RPMI7951 (cell line): ENCODE measurements at places on chromosomes 2 and 18. TPM values are rescaled to one million over a fixed set of nuclear protein-coding genes. Genes with fewer than 3 reads are reported as not detected.

DNA sequence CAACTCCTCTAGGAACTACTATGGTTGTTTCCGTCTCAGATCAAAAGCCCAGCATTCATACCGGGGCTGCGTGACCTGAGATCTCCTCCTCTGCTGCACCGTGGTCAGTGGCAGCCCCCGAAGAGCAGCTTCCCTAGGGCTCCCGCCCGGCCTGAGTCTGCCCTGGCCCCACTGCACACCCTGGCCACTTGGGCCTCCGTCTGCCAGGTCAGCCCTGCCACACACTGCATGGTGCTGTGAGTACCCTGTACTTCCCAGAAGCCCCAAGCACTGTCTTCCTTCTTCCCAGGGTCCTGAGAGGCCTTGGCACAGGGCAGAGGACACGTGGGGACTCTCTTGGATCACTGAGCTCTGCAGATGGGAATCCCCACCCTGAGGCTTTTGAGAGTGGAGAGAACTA, 81.5 kb upstream of the GPC1 start:
- no peak for DNase-seq

DNA sequence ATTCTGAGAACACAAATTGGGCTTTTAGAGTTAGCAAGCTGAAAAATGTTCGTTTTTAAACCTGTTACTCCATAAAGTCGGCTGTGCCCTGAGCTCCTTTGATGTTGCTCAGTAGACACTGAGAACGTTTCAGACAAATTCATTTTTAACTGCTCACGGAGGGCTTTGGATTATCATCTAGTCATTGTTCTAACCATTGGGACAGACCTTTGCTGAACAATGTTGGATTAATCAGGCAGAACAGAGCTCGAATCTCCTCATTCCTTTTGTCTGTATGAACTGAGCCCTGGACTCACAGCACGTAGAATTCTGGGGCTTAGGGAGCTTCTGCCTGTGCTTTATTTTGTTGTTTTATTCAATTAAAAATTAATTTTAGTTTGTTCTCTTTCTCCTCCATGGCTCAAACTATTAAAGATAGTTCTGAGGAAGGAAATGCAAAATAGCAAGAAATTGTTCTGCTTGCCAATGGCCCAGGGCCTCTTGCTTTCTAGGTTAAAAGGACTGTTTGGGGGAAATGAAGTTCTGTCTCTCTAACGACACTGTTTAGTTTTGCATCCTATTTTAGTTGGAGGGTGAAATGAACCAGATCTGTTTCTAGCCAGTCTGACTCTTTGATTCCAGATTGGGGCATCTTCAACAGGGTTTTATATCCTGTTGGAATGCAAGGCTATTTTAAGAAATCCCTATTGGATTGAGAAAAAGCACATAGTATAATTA, 114.7 kb upstream of the CXCR4 start:
- no peak for DNase-seq

DNA sequence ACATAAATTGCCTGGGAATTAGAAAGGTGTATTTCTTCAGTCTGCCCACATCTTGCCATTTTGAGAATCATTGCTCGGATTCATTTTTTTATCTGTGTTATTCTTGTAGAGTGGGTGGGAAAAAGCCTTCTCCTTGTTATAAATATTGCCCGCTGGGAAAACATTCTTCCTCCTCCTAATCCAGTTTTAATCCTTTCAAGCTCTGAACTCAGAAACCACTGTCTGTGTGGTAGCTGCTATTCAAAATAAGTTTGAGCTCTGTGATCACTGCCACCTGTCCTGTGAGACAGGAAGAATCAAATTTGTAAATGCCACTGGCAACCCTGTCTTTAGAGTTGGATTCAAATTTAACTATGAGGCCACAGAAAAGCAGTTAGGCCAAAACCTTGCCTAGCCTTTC, 1875.2 kb upstream of the PIK3C3 start:
- DNase-seq, result no peak

GRCh38 chr2:240932001-240932723, 26.0 kb downstream of the CROCC2 start:
- no peak for DNase-seq

DNA sequence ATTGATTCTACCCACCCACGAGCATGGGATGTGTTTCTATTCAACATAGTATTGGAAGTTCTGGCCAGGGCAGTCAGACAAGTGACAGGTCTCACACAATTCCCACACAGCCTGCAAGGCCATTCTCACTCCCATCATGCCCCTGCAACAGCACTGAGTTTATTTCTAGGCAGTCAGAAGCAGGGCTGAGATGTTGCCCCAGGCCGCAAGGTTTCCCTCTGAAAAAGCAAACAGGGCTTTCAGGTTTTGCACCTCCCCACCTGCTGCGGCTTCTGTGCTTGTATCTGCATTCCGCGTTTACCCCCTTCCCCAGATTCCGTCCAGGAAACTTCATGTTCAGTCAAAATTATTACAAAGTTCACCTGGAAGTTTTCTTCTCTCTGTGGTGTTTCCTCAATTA, 9.4 kb upstream of the TACR1 start:
- no peak for DNase-seq

GRCh38 chr2:136175466-136175865, 57.5 kb upstream of the CXCR4 start:
- DNase-seq, result no peak

DNA sequence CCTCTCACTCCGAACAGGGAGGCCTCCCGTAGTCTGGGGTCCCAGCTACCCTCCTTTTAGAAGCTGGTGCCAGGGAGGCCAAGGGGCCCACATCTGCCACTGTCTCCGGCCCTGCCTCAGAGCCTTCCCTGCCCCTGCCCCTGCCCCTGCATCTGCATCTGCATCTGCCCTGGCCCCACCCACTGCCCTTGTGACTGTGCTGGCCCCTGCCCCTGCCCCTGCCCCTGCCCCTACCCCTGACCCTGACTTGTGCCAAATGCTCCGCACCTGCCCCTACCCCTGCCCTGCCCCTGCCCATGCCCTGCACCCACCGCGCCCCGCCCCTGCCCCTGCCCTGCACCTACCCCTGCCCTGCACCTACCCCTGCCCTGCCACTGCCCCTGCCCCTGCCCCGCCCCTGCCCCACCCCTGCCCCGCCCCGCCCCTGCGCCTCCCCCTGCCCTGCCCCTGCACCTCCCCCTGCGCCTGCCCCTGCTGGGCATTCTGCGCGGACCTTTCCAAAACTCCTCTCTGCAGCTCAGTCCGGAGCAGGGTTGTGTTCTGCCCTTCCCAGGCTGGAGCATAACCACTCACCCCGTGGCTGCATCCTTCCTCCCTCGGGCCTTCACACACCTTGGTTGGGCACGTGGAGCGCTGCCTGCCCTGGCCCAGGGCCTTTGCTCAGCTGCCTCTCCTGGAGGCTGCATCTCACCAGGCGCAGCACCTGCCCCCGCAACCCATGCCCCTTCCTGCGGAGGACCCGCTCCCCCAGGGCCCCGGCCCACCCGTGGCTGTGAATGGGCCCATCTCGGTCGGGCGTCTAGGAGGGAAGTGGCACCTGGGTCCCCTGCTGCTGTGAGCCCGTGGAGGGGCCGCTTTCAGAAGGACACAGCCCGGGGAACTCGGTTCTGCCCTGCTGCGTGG, 5.4 kb downstream of the SNTG2 start:
- no peak for DNase-seq

DNA sequence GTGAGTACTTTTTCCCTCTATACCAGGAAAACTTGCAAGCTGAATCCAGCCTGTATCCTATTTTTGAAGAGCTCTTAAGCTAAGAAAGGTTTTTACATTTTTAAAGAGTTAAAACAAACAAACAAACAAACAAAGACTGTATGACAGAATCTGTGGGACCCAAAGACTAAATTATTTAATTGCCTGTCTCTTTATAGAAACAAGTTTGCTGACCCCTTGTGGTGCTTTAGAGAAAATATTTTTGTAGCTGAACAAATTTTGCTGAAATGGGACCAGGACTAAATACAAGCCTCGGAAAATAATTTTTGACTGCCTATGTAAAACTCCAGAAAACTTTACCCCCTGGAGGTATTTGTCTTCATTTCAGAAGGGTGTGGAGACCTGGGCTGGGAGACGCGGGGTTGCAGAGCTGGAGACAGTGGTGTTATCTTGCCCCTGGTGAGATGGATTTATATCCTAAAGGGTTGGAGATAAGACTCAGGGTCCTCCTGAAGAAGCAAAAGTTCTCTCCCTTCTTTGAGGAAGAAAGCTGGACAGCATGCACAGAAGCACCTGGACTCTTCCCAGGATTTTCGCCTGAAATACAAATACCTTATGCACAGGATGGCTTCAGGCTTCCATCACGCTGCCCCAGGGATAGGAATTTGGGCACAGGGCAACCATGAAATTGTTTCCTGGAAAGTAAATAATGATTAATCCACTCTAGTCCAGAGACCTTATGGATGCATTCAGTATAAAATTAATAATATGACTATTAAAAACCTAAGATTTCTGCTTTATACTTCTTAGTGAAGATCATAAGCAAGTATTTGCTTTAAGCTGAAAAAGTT, 54.3 kb downstream of the TMX3 start:
- peak; percentile 41 for DNase-seq

GRCh38 chr2:138637686-138638085, 136.1 kb downstream of the SPOPL start:
- DNase-seq, result no peak

DNA sequence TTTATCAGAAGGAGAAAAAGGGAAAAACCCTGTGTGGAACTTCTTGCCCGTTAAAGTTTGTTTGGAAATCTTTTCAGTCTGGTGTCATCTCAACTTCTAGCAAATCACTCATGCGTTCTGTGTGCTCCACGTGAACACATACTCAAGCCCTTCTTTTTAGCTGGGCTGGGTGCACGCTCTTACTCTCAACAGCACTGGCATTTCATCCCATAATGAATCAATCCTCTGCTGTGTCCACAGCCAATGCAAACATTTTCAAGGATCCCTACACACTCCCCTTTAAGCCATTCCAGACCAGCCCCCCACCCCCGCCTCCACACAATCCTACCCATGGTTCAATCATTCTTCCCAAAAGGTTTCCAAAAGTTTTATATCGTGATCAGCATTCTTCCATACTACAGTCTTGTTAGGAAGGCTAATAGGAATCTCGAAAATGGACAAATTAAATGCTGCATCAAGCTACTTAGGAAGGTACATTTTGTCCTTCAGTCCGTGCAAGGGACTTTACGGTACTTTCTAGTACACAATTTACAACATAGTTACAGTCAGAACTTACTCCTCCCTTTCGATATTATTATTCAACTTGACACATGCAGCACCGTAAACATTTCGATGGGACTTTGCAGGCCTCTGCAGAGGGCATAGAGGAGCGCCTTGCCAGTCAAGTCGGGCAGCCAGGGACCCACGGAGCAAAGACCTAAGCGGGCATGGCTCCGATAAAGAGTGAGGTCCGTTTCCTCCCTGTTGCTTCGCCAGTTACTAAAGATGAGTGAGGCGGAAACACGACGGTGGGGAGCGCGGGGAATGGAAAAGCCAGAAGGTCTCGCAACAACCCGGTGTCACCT, 1.4 kb downstream of the PTGR3 start:
- DNase-seq, result peak; percentile 36

DNA sequence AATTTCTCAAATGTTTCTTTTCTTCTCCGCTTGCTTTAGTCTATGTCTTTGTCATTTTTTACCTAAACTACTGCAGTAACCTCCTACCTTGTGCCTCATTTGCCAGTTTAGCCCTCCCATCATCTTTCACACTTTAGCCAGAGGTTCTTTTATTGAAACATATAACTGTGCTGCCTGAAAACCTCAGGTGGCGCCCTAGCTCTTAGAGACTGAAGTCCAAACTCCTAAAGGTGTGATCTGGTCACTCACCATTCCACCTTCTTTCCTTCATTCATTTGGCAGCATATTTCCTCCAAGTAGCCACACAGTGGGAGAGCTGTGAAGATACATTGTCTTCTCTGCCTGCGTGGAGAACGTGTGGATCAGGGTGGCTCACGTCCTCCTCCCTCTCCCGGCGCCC, 98.2 kb upstream of the MAPRE2 start:
- DNase-seq, result no peak

GRCh38 chr2:222964376-222965031, 87.5 kb upstream of the KCNE4 start:
- no peak for DNase-seq

- DNase-seq, result peak; percentile 70
These were observed 36.9 kb downstream of the REEP1 start for GRCh38 chr2:86300496-86300895.

GRCh38 chr2:168355121-168355520, 101.0 kb upstream of the CERS6 start:
- no peak for DNase-seq

DNA sequence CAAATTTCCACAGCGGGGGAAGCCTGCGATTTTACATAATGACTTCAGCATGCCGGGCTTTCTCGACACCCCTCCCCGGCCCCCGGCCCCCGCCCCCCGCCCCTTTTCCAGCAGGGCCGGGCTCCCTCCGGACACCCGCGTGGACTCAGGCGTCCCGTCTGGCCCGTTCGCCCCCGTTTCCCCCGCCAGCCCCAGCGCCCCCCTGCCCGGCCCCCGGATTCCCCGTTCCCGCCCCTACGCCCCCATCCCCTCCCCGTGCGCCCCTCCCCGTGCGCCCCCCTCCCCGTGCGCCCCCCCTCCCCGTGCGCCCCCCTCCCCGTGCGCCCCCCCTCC, 456 bp upstream of the NFATC1 start:
- DNase-seq, result no peak

GRCh38 chr2:163716101-163716500, 19.7 kb downstream of the FIGN start:
- no peak for DNase-seq

GRCh38 chr2:182667315-182667695, 48.8 kb upstream of the DNAJC10 start:
- DNase-seq, result no peak

DNA sequence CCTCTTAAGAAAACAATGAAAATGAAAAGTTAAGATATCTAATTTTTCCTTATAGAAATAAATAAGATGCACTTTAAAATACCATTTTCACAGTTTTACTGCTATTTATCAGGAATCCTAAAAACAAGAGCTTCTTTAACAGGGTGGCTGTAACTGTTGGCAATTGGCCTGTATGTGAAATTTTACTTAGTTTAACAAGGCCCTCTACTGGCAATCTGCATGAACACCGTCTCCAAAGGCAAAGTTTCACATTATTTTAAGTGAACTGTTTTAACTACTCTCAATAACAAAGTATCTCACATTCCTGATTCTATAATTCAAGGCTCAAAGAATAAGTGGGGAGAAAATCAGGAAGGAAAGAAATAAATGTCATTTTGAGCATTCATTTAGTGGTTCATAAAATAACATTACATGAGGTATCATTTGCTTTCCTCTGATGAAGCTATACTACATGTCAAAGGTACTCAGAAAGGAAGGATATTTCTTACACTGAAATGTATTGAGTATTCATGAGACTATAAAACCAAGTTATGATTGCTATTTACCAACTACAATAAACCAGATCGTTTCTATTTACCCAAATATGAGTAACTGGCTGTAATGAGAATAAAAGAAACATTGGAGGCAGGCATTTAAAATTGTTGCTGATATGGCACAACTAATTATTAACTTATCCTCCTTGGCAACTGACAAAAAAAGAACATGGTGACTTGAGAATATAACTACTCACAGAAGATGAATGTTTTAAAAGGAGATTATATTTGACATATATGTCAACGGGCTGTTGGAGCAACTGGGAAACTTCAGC, 7.0 kb downstream of the NCKAP5 start:
- DNase-seq, result peak; percentile 66

Gene ELOA2
- not detected in 2 replicates for total RNA-seq

Gene CDH19
- 2.1 and 2.3 TPM in 2 replicates for total RNA-seq

Gene ADRA2B
- not detected in 2 replicates for total RNA-seq

Gene CD8B2
- total RNA-seq, result not detected in 2 replicates

Gene ATP6V1C2
- total RNA-seq, result 0.10 and 0.12 TPM in 2 replicates

Gene SOCS6
- total RNA-seq, result 20.1 and 27.6 TPM in 2 replicates

Gene CCDC74B
- total RNA-seq, result 0.72 and 3.2 TPM in 2 replicates

Gene LYPD6B
- 21.6 and 25.9 TPM in 2 replicates for total RNA-seq

Gene UPP2
- total RNA-seq, result not detected in 2 replicates

Gene ST8SIA3
- not detected in 2 replicates for total RNA-seq

Gene ATL2
- 95.4 and 104 TPM in 2 replicates for total RNA-seq

Gene RNU2-63P
- total RNA-seq, result not detected in 2 replicates

Gene RGPD4
- not detected in 2 replicates for total RNA-seq
